Stimulated activated CD4-positive, alpha-beta T cell treated with anti-CD3 and anti-CD28 coated beads, Interleukin-4, amount 100 ng/mL, for 1 hour (primary cell): ENCODE measurements at places on chromosomes 1 and 21.

DNA sequence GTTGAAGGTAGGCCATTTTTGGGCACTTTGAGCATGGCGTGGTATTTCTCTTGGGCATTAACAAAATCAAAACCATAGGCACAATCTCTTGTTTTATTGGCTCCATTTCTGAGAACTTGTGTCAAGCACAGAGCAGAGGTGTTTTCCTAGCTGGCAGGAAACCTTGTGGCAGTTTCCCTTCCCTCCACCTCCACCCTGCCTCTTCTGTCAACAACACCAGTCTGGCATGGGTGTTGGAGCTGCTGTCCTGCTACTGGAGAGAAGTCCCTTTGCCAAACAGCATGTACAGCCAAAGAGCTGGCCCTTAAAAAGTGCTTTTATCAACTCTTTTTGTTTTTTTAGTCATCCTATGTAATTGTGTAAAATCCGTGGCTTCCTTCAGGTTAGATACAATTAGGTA, 16.0 kb downstream of the ATP1A1 start:
- DNase-seq: no peak

DNA sequence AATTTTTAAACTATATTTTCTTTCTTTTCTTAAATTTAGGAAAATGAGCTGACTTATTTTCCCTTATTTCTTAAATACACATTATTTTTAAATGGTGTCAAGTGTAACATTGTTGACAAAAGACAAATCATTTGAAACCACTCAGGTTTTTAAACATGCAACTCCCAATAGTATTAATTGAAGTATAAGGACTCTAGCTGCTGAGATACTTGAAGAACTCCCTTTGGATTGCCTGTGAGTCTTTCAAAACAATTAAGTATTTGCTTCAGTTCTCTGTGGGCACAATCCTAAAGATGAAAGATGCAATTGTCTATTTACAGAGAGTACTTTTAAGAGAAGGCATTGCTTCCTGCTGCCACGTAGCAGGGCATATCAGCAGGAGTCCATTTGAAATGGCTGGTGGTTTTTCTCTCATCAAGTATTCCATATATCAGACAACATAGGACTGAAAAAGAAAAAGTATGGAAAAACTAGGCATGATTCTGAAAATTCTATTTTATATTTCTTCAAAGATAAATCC, 373.4 kb downstream of the NEGR1 start:
- DNase-seq: no peak

- DNase-seq: no peak
Measured at GRCh38 chr1:923991-924655, 400 bp downstream of the SAMD11 start.

- DNase-seq: no peak
Measured at GRCh38 chr1:3403011-3403345, 51.5 kb upstream of the ARHGEF16 start.

DNA sequence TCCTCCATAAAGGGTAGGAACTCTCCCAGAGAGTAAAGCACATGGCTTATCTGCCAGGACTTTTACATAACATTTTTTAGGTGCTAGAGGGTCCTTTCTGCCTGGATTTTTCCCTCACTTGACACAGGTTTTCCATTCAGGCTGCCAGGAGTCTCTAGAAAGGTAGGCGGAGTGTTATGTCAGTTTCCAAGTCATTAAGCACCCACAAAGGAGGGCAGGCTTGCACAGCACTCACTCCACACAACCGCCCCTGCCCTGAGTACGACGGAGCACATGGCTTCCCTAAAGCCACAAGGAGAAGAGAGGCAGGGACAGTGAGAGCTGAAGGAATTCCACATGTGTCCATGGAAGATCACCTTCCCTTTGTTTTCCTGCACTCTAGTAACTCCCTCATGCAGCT, 55.7 kb downstream of the CAPZB start:
- no peak for DNase-seq

GRCh38 chr1:213017447-213018273, 2.0 kb upstream of the ANGEL2 start:
- no peak for DNase-seq

DNA sequence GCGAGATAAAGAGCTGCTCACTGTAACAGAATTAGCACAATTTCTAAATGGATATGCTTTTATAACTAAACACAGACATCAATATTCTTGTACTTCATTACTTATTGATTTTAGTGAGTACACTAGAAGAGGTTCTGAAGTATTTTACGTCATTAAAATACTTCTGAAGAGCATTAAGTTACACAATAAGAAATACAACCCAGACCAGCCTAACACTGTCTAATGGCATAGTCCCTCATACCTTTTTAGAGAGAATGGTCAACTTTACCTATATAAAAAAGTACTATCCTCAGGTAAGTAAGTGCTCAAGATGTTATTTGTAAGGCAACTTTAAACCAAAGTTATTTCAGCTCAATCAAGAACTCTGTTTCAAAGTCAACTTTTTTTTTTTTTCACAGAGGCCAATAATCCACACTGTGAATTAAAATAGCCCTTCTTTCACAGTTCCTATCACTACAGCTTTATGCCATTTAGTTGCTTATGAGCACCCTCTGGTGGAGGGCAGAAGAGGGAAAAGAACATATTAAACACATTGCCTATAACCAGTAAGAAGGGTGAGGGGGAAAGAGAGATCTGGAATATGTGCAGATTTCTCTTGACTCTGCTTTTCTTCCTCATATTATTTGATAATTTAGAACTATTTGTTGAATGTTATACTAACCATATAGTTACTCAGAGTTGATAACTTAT, 182.1 kb upstream of the DMRTA2 start:
- DNase-seq: no peak

DNA sequence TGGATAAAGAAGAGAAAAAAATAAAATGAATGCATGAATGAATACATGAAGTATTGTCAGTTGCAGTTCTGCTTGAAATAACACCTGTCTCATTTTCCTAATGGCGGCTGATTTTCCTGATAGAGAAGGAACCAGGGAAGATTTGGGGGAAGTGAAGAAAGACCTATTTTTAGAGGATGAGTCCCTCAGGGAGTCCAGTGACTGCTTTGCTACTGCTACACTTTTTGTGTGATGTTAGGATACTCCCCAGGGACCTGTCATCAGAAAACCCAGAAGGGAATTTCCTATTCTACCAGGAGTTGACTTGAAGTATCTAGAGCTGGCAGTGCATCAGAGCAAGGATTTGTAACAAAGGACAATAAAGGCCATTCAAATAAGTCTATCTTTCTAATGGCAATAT, 114.8 kb downstream of the MAB21L3 start:
- no peak for DNase-seq

- no peak for DNase-seq
Measured at GRCh38 chr1:108511764-108512163, 48.1 kb upstream of the EEIG2 start.

GRCh38 chr1:155012026-155012546, 9.5 kb downstream of the ZBTB7B start:
- DNase-seq: no peak

DNA sequence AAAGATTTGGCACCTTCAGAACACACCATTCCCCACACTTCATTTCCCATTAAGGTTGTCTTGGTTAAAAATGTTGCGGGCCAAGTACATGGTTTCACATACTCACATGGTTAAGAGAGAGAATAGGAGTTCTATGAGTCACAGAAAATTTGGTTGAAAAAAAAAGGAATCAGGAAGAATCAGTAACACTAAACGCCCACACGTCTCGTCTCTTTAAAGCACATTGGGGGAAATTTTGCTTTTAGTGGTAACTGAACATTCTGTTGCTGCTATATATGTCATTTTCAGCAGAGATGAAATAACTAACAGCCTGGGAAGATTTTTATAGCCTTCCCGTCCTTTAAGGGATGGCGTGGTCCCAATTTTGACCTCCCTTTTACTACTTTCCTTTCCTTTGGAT, 132.9 kb upstream of the ERG start:
- no peak for DNase-seq

GRCh38 chr1:212467843-212468482, 35.2 kb downstream of the NENF start:
- DNase-seq: no peak

- DNase-seq: no peak
Measured at GRCh38 chr1:88188038-88188437, 496.0 kb upstream of the PKN2 start.

GRCh38 chr1:160085686-160086455, 4.5 kb downstream of the KCNJ9 start:
- peak; percentile 81 for DNase-seq

DNA sequence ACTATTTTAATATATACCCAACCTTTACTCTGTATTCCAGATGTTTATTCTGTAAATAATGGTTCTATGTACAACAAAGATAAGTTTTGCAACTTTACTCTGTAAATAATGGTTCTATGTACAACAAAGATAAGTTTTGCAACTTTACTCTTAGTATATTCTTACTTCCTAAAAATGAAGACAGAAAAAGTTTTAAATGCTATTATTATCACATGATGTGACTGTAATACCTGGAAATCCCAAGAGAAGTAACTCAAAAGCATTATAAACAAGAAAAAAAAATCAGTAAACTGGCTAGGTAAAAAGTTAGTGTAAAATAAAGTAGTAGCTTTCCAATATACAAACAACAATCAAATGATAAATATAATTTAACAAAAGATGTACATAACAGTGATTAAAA, 18.5 kb upstream of the EXO1 start:
- DNase-seq: no peak

DNA sequence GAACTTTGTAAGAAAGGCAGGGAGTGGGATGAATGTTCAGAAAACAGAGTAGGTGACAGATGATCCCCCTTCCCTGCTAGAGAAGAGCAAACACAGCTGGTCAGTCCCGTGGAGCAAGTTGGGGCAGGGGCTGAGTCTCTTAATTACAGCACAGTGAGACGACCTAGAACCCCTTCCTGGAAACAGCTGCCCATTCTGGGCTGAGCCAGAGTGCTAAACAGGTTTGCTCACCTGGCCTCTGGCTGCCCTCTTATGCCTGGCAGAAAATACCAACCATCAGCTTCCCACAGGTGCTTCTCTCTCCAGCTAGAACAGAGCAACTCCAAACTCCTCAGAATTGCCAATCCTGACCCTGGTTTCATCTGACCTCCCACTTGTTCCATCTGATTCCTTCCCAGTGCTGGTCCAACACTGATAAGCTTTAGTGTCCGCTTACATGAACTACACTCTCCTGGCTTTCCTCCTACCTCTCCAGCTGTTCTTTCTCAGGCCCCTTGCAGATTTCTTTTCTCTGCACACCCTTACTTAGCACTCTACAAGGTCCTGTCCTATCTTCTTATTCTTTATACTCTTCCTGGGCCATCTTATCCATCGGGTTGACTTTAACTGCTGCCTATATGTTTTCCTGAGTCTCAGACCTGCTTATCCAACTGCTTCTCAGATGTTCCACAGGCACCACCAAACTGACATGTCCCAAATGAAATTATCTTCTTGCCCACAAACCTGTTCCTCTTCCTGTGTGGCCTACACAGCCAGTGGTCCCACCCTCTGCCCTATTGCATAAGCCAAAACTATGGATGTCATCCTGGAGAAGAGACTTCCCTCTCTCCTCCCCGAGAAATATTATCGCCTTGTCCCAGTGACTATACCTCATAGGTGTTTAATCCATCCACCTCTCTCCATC, 22.6 kb upstream of the COL9A2 start:
- DNase-seq: no peak

GRCh38 chr1:87436534-87436933, 107.9 kb downstream of the LMO4 start:
- no peak for DNase-seq

GRCh38 chr1:192980856-192981255, 78.3 kb downstream of the UCHL5 start:
- DNase-seq: no peak

DNA sequence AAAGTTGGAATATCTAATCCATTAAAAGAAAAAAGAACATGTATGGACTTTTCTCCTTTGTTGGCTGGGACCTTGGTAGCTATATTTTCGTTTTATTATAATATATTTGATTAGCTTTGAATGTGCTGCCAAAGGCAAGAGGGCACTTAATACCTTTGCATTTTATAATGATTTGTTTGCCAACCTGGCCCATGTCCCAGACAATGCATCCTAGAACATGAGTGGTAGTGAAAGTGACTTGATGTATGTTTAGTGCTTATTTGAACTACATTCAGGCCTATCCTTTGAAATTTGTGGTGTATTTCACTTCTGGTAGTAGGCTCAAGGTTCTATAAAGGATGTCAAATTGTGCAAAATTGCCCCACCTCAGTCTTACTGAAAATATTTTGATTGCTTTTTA, 25.9 kb downstream of the CACHD1 start:
- DNase-seq: no peak

GRCh38 chr1:203555076-203555475, 61.1 kb downstream of the OPTC start:
- no peak for DNase-seq

DNA sequence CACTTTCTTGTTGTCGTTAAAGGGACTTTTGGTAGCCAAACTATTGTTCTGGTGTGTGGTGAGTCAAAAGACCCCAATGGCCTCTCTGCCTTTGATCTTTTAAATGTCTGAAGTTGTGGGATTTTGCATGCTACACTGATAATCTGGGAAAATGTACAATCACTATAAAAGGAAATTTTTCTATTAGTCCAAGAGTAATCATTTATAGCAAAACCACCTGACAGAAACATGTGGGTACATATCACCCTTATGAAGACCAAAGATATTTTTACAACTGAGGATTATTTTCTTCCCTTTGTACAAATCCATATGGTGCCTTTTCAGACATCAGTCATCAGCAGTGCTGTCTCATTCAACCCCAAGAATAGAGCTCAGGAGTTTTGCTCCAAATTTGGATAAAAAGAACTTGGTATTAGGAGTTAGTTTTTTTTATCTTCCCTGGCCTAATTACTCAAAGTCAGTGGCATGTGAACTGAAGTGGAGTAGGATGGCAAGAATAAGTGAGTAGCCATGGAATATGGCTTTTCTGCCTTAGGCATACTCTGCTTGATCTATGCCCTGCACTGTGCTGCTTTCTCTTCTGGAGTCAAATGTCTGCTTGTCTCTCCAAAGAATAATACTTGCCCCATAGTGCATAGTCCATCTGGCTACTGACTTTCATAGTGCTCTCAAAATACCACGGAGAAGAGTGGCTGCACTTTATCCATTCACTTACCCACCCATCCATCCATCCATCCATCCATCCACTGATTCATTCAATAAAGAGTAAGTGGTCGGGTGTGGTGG, 13.5 kb downstream of the GREM2 start:
- DNase-seq: no peak

- no peak for DNase-seq
Measured at GRCh38 chr1:57167997-57168396, 202.2 kb upstream of the C8B start.

GRCh38 chr1:72037745-72038343, 244.5 kb downstream of the NEGR1 start:
- no peak for DNase-seq

DNA sequence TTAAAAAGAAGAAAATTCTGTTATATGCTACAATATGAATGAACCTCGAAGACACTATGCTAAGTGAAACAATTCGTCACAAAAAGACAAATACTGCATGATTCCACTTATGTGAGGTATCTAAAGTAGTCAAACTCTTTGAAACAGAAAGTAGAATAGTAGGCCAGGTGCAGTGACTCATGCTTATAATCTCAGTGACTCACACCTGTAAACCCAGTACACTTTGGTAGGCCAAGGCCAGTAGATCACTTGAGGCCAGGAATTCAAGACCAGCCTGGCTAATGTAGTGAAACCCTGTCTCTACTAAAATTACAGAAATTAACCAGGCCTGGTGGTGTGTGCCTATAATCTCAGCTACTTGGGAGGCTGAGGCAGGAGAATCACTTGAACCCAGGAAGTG, 25.7 kb downstream of the EPHA10 start:
- DNase-seq: no peak

GRCh38 chr1:41738475-41738874, 180.2 kb downstream of the HIVEP3 start:
- no peak for DNase-seq

- no peak for DNase-seq
Measured at GRCh38 chr1:172383536-172383935, 36.9 kb upstream of the C1orf105 start.
